ENCODE measurements at places on chromosomes 3 and 15.

DNA sequence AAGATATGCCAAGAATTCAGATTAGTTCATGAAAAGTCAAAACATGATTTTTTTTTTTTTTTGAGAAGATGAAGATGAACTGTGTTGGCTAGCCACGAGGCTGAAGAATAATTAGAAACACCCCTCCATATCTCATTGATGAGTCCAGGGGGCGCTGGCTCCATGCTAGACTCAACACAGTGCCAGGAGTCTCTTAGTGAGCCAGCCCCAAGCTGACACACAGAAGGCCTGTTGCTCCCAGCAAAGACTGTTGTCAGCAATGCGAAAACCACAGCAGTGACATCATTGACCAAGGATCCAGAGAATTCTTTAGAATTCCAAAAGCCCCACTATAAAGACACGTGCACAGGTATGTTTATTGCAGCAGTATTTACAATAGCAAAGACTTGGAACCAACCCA, 185.2 kb downstream of the ANXA2 start:
- DNase-seq: no peak

- DNase-seq: no peak
Measured at GRCh38 chr3:72804361-72804760, 43.9 kb downstream of the SHQ1 start.

DNA sequence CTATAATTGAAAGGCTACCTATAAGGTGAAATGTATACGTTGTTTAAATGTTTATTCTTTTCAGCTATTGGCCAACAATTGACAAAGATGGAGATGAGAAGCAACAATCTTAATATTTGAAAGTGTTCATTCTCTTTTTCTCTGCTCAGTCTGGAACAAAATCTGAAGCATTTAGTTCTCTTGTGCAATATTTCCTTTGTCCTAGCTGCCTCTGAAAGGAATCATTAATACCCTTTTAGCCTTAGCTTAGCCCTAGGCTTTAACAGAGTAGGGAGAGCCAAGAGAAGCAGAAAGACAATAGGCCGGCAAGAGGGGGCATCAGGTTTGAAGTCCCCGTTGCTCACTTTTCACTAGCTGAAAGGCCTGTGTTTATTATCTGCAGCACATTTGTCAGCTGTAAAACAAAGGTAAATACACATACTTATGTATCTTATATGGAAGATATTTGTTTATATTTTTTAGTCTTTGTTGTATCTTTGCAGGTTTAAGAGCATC, 422.5 kb upstream of the SEMA6D start:
- no peak for DNase-seq

DNA sequence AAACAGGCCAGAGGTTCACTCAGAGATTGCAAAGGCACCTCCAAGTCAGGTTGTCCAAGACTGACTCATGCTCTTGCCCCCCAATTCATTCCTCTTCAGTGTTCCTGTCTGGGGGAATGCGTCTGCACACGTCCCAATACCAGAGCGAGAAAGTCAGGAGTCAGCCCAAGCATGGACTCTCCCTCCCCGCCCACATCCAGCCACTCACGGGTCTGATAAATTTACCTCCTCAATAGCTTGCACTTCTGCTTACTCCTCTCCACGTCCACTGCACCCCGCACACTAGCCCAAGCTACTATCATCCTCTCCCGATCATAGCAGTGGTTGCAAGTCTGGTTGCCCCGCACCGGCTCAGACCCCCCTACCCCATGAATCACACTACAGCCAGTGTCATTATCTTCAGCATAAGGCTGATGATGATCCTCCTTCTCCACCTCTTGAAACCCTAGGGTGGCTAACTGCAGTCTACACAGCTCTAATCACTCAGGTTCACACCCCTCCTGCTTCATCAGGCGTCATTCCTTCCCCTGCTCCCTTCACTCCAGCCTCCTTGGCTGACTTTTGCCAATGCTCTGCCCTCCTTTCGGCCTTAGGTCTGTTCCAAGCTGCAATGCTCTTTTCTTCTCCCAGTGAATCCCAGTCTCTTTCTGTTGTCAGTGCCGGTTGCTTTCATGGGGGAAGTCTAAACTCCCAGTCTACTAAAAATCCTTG, 27.6 kb upstream of the MYO1E start:
- no peak for DNase-seq

DNA sequence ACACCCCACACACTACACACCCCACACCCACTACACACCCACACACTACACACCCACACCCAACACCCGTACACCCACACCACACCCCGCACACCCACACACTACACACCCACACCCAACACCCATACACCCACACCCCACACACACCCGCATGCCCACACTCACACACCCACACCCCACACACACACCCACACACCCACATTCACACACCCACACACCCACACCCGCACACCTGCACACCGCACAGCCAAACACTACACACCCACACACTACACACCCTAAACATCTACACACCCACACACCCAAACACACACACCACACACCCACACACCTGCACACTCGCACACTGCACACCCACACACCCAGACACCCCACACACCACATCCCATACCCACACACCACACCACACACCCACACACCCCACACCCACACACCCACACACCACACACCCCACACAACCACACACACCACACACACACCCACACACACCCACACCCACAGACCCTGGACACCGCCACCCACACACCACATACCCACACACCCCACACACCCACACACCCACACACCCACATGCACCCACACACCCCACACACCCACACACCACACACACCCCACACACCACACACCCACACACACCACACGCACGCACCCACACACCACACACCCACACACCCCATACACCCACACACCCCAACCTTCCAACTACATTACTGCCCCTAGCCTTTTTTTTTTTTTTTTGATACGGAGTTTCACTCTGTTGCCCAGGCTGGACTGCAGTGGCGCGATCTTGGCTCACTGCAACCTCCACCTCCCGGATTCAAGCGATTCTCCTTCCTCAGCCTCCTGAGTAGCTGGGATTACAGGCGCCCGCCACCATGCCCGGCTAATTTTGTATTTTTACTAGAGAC, 16.9 kb downstream of the CEP19 start:
- no peak for DNase-seq

GRCh38 chr3:27545061-27545460, 60.9 kb upstream of the SLC4A7 start:
- DNase-seq: no peak
